NCI-H1417 treated with DMSO at 0.1 percent for 48 hours (cell line): ENCODE measurements at places on chromosomes 5 and 9.

GRCh38 chr5:41009232-41009631, 61.9 kb downstream of the MROH2B start:
- DNase-seq: no peak

GRCh38 chr9:135491764-135492163, 8.7 kb upstream of the MRPS2 start:
- no peak for DNase-seq

DNA sequence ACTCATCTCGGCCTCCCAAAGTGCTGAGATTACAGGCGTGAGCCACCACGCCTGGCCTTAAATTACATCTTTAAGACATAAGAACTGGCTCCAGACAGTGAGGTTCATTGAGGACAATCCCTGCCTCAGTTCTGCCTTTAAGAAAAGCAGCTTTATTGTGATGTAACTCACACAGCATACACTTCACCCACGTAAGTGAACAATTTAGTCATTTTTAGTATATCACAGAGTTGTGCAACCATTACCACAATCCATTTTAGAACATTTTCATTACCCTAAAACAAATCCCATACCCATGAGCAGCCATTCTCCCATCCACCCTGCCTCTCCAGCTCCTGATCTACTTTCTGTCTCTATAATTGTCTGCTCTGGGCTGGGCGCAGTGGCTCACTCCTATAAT, 24.0 kb upstream of the LTC4S start:
- DNase-seq: no peak

- no peak for DNase-seq
Measured at GRCh38 chr5:23013395-23013998, 160.4 kb upstream of the CDH12 start.

- DNase-seq: peak; percentile 9
Measured at GRCh38 chr5:91641730-91642350, 258.7 kb upstream of the ARRDC3 start.

DNA sequence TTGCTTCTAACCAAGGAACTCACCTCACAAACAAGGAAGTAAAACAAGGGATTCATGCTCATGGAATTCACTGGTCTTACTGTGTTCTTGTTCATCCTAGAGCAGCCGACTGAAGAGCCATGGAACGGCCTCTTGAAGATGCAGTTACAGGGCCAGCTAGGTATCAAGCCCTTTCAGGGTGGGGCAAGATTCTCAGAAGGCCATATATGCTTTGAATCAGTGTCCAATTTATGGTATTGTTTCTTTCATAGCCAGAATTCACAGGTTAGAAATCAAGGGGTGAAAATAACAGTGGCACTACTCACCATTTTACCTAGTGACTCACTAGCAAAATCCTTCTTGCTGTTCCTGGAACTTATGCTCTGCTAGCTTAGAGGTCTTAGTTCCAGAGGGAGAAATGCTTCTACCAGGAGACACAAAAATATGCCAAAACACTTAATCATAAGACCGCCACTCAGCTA, 159.5 kb upstream of the CDH10 start:
- DNase-seq: no peak

DNA sequence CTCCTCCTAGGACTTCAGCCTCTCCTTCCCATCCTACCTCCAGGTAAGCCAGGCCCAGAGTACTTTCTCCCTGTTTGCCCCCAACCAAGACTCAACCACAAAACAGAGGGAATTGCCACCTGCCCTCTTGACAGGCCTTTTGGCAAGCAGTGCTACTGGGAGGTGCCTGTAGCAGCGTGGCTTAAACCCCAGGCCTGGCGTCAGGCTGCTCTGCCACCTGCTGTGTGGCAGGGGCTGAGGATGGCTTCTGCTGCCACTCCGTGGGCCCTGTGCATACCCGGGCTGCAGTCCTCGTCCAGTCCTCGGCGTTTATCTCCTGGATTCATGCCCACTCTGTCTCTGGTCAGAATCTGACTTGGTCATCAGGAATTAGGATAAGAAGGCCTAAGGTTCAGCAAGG, 163.1 kb downstream of the PAX5 start:
- no peak for DNase-seq

DNA sequence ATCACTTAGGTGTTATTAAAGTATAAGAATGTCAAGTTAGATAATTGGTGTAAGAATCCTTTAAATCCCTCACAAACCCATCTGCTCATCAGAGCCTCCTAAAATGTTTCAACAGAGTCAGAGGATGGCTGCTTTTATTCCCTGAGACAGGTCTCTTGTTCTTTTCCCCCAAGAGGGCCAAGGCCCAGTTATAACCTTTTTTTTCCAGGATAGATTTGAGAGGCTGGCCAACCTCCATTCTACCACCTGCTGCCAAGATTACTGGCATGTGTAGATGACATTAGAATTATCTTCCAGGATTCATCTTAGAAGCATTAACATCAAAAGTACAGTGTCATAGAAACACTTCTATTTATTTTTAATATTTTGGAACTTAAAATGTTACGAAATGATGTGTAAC, 305.1 kb downstream of the TRPM3 start:
- DNase-seq: no peak

DNA sequence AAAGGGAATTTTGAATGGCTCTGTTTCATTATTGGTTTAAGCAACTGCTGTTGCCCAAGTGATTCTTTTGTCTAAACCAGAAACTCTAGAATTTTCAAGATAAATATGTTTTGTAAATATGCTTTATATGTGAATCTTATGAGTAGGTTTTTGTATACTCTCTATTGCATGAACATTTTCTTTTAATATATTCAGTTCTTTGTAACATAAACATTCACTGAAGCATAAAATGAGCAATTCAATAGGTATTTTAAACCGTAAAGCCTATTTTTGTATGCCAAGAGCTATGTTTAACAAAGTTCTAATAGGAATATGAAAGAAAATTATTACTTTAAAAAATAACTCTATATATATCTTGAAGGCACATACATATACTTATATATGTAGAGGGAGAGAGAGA, 293.1 kb downstream of the PSAT1 start:
- no peak for DNase-seq

- no peak for DNase-seq
Measured at GRCh38 chr9:111038331-111039230, at the start of gene LPAR1. LPAR1 (minus strand) TSS chr9:111038470; CDS start chr9:110972117, 66,353 bp downstream.

- no peak for DNase-seq
Measured at GRCh38 chr5:43874772-43875171, 271.8 kb downstream of the NNT start.

DNA sequence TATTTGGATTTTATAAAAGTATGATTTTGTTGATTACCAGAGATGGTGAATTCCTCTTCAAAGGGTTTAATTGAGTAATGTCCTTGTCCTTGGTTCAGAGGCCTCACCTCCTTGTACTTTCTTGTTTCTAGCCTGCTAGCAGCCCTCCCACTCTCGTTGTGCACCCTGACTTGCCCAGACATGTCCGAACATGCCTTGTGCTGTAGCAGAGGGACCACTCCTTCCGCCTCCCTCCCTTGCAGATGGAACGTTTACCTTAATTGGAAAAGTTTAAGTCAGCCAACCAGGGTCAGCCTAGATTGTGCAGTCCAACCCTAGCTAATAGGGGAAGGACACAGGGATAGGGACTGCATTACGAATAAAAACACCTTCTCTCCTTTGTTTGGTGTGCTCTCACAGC, 406.9 kb upstream of the NMUR2 start:
- DNase-seq: no peak
